T-helper 2 cell treated with Interferon-gamma antibody and Interleukin-4, amounts not matched to agents 100 ng/mL and 5 ng/mL, for 36 hours (primary cell): ENCODE measurements at places on chromosomes 4 and X. TPM values are rescaled to one million over a fixed set of nuclear protein-coding genes. Genes with fewer than 3 reads are reported as not detected.

Gene MAGEA2
- total RNA-seq = not detected in 2 replicates

Gene GIMD1
- not detected in 2 replicates for total RNA-seq

Gene CT83
- total RNA-seq = not detected in 2 replicates

Gene GLRA2
- total RNA-seq = not detected in 2 replicates

Gene IGFBP7
- total RNA-seq = 0.18 and 0.23 TPM in 2 replicates

Gene NRK
- total RNA-seq = not detected in 2 replicates

Gene EPHA5
- not detected in 2 replicates for total RNA-seq

Gene PCDH11X
- total RNA-seq = not detected in 2 replicates
